Lung (tissue), 17 donors: ENCODE measurements at places on chromosomes 7 and 10. TPM values are rescaled to one million over a fixed set of nuclear protein-coding genes. Genes with fewer than 3 reads are reported as not detected.

DNA sequence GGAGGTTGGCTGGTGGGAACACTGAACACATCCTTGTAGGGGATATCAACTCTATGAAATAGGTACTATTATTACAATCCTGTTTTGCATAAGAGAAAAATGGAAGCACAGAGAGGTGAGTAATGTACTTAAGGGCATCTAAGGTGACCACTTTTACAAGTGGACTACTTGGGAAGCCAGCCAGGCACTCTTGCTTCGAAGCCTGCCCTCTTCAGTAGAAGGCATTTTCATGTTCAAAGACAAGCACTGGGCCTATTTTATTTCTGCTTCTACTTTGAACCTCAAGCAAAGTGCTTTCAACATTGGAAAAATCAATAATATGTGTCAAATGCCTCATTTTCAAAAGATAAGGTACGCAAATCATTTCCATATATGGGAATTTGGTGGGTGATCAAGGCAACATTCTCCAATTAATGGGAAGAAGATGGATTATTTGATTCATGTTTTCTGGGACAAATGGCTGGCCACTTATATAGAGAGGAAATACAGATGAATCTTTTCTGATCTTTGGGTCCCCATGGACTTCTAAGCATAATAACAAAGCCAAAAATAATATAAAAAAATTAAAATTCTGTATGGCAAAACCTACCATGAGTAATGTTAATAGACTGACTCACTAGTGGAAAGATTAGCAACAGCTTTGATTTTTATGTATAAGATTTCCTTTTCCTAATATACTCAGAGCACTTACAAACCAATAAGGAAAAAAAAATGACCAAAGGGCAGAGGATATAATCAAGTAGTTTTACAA is 270.2 kb downstream of the FRMD4A start:
- peak; percentile 40 for DNase-seq

DNA sequence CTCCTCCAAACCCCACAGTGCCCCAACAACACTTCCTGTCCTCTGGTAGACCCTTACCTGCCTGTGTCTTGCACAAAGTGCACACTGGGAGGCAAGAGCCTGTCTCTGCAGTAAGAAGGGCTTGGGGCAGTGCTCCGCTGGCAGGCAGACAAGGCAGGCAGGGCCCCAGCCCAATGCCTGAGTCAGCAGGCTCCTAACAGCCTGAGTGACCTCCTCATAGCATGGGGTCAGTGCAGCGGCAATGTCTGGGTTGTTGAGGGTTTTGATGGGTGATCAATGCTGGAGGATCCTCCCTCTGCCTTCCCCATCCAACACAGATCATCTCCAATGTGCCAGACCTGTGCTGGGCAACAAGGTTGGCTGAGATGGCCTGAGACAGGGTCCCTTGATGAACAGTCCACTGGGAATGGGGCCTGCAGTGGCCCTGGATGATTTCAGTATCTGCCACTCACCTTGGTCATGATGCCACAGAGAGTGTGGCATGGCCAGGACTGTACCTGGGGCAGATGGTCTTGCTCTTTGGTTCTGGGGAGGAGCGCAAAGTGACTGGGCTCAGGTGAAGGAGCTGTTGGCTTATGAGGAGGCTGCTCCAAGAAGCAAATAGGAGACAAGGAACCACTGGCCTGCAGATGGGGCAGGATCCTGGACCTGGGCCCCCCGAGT is 55.6 kb upstream of the CAMK2B start:
- DNase-seq: no peak

DNA sequence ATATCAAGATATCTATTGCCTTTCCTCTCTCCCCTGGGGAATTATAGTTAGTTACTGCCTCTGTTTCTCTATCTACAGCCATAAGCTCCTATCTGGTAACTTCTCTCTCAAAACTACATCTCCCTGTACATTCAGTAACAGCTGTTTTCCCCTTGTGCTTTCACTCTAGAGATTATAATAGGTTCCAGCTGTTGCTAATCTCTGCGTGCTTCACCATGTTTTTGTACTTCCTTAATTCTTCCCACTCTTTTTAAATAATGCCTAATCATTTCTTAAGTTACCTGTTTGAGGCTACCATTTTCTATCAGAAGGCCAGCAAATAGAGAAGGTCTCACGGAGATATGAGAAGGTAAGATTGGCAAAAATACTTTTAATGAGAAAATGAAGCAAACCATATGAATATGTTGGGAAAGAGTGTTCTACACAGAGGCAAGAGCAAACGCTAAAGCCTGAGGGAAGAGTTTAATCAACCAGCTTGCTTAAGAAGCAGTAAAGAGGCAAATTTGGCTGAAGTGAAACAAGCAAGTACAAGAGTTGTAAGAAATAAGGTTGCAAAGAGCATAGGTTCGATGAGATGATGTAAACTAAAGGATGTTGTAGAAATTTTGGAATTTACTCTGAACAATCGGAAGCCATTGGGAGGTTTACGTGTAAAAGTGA is 101.9 kb upstream of the HGF start:
- DNase-seq: no peak

DNA sequence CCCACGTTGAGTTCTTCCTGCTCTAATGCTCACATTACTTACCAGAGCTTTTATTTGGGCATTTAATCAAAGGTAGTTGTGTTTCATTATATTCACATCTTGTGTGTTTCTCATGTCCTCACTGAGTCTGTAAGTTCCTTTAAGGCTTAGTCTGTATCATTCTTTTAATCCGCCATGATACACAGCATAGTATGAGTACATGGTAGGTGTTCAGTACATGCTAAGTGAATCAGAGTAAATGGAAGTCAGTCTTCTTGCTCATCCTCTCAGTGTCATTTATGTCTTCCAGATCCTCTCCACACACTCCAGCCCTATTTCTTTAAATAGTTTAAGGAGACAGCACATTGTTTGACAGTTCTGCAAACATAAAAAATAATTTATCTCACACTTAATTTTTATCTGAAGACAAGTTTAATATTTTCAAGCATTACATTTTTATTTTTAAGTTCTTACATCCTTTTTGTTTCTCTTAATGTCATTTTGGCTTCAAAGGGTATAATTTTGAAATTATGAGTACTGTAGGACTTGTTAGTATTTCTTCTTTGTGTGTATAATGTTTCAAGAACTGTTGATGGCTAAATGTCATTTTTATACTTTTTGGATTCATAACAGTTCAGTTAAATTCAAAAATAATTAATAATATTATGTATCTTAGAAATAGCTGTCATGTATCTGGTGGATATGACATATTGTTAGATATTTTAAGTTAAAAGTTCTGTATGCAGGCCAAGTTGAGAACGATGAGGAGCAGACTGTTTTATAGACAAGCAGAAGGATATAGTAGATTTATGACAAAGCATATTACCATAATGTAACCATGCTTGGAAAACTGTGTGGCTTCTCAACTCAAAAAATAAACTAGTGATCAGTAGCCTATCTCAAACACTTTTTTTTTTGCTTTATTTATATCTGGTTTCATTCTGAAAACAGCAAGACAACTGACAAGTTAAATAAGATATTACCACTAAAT is 342.7 kb downstream of the LRMDA start:
- no peak for DNase-seq

DNA sequence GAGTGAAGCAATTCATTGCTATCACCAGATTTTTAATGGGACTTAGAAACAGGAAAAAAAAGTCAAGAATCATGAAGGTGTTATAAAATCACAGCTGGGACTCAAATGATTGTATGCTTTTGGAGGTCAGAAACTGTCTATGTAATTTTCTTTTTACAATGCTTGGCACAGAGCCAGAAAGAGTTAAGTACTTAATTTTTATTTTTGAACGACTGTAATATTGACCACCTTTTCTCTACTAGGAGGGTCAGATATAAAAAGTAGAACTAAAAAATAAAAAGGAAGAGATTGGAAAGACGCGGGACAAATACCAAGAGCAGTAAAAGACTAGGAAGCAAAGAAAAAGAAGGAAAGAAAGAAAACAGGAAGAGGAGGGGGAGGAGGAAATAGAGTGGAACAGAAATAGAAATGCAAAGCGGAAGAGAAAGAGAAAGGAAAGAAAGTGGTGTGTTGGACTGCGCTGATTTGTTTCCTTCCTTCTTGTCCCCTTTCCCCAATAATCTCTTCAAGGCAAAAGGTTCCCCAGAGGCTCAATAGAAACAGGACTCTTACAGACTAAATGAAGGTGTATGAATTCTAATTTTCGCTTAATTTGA is 23.2 kb upstream of the C1GALT1 start:
- no peak for DNase-seq

GRCh38 chr10:24597426-24597825 is 126.3 kb downstream of the ARHGAP21 start:
- DNase-seq: no peak

GRCh38 chr7:98254951-98255610 is 3.0 kb upstream of the TECPR1 start:
- no peak for DNase-seq

GRCh38 chr10:93403152-93404047 is 78.7 kb downstream of the MYOF start:
- DNase-seq: no peak

DNA sequence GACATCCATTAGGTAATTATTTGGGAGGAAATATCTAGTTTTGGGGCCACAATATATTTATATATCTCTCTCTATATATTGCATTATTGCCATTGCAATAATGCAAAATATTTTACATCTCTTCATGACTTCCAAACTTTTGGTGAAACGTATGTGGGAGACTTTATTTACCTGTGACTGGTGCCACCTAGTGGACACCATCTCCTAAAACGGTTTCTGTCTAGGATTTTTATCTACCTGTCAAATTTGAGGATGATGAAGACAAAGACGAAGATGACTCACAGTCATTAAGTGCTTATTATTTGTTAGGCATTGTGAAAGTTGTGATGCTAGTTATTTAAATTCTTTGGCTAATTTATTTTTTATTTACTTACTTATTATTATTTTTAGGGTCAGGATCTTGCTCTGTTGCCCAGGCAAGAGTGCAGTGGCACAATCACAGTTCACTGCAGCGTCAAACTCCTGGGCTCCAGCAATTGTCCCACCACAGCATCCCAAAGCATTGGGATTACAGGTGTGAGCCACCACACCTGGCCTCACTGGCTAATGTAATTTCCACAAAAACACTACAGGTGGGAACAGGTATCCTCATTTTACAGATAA is 18.7 kb upstream of the CBLL1 start:
- peak; percentile 74 for DNase-seq

DNA sequence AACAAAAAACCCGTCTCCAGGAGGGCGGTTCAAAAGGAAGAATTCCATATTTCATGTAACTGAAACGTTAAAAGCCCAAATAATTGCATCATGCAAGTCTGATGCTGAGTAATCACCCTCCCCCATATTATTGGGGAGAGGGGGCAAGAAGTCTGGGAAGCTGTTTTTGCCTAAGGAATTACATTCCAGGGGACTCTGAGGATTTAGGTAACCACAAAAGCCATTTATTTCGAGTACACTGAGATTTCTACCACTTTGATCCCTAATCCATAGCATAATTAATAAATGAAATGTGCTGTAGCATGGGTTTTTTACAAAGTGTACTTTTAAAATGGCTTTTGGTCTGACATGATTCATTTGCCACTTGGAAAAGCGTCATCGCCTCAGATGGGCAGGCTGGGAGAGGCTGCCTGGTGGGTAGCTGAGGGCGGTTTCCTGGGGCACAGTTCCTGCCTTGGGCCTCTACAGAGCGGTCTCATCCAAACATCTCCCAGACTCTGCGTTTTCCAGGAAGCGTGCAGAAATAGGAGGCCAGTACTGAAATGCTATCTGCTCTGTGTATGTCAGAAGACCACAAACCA is 106.5 kb downstream of the TCF7L2 start:
- DNase-seq: no peak

IQCE gene
- 20.9 TPM for total RNA-seq

SEC31B gene
- total RNA-seq: 9.8 TPM

CLRN3 gene
- not detected for total RNA-seq
